ENCODE measurements at places on chromosomes 7 and 10. TPM values are rescaled to one million over a fixed set of nuclear protein-coding genes. Genes with fewer than 3 reads are reported as not detected.
A peak's percentile ranks its signal among the peaks of the same experiment; 100 is the strongest.

DNA sequence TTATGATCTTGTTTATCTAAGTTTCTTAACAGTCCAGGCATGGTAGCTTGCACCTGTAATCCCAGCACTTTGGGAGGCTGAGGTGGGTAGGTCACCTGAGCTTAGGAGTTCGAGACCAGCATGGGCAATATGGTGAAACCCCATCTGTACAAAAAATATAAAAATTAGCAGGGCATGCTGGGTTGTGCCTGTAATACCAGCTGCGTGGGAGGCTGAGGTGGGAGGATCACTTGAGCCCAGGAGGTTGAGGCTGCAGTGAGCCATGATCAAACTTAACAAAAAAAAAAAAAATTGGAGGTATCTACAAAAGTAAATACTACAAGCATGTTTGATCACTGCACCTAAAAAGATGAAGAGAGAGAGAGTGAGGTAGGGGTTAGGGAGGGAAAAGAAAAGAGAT is 9.0 kb upstream of the EZH2 start:
- no peak for DNase-seq

DNA sequence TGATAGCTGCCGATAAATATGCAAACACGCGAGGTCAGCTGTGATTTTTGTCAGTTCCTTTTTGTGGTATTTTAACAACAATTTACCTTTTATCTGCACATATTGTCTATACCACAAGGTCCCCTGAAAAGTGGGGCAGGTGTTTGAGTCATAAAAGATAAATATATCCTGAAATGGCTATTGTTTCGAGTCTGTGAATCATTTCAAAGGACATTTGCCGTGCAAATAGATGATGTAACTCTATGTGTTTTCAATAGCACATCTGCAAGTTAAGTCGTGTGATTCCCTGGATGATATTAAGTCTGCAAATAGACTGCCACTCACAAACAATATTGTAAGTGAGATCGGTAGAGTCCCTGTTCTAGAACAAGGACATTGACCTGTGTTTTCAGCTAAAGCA is 193.0 kb upstream of the PITRM1 start:
- DNase-seq = no peak

GRCh38 chr10:119616882-119617570 is 20.3 kb upstream of the TIAL1 start:
- peak; percentile 62 for DNase-seq

DNA sequence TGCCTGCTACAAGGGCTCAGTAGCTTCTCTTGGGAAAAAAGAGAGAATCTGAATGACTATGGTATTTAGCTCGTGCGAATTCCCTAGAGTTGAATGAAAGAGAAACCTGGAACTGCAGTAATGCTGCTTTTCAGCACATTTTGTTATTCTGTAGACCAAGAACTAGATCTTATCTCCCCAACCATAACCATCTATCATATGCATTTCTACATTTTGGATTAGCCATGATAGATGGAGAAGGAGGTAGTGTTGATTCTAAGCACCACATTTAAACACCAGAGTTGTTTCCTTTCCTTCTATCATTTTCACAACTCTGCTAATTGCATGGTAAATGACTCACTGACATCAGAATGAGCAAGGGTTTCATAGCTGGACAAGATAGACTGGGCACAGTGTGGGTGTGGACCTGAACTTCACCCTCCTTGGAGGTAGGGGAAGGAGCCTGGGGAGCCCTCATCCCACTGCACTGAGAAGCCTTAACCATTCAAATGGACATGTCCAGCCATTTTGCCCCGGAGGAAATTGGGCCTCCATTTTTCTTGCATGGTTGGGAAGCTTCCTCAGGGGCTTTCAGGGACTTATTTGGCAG is 55.3 kb upstream of the BMPER start:
- DNase-seq = no peak

GRCh38 chr7:51590746-51591145 is 274.1 kb upstream of the COBL start:
- no peak for DNase-seq

DNA sequence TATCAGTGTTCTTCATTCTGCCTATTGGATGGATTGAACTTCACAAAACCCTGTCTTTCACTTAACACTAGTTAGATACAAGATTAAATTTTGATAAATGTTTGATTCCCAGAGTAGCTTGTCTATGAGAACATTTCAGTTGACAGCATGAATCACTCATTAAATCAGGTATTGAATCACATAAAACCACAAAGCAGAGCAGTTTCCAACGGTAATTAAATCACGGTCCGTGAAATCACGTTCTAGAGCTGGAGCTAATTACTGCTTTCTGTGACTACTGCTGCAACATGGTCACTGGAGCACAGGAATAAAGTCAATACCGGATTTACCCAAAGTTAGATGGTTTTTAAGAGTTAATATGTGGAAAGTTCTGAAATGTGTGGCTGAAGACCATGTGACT is 257.8 kb upstream of the PCDH15 start:
- no peak for DNase-seq

NYAP1 gene
- polyA plus RNA-seq = not detected

CALHM3 gene
- not detected for polyA plus RNA-seq

Measured in GM23248 (cell line).